GM23338 (cell line): ENCODE measurements at places on chromosomes 7 and 10. TPM values are rescaled to one million over a fixed set of nuclear protein-coding genes. Genes with fewer than 3 reads are reported as not detected.

DNA sequence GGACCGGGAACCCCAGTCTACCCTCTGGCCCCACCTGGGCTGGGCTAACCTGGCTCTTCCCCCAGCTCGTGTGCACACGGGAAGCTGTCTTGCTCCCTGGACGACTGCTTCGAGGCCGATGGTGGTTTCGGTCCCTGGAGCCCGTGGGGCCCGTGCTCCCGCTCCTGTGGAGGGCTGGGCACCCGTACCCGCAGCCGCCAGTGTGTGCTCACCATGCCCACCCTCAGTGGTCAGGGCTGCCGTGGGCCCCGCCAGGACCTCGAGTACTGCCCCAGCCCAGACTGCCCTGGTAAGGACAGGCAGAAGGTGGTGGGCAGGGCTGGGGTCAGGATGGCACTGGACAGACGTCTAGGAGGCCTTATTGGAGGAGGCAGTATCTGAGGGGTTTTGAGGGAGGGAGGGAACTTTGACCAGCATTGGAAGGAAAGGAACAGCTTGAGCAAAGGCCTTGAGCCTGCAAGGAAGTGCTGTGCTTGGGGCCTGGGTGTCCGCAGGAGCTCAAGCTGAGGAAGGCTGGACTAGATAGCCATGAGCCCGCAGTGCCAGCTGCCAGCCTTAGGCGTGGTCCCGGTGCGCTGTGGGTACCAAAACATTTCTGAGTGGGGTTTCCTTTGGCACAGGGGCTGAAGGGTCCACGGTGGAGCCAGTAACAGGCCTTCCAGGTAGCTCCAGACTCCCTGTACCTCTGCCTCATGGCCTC lies 20.2 kb upstream of the ZNF862 start:
- DNase-seq, result no peak

DNA sequence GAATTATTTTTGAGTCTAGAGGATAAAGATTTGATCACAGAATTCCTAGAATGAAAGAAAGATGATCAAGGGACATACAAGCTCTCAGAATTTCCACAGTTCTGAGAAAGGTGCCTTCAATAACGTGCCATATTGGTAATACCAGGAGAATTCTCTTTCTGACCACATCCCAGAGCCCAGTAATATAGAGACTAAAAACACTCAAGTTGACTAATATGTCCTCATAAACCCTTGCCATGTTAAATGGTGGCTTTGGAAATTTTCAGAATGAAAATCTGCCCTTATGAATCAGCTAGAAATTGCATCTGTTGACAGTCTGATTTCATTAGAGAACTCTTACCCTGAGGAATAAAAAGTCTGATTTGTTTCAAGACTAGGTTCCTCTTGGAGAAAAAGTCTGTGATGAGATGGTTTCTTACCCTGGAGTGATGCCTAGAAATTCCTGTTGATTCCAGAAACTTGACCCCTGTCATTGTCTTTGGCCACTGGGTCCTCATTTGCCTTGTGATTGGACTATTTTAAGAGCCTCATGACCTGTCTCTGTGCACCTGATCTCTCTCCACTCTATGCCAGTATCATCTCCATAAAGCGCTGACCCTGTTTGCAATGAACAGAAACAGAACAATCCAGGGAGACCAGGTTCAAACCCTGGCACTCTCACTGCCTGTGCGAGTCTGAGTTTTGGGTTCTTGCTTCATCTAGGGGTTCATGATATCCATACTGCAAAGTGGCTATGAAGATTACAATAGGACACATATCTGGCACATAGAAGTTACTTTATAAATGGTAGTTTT lies 3.3 kb downstream of the IL2RA start:
- no peak for DNase-seq

DNA sequence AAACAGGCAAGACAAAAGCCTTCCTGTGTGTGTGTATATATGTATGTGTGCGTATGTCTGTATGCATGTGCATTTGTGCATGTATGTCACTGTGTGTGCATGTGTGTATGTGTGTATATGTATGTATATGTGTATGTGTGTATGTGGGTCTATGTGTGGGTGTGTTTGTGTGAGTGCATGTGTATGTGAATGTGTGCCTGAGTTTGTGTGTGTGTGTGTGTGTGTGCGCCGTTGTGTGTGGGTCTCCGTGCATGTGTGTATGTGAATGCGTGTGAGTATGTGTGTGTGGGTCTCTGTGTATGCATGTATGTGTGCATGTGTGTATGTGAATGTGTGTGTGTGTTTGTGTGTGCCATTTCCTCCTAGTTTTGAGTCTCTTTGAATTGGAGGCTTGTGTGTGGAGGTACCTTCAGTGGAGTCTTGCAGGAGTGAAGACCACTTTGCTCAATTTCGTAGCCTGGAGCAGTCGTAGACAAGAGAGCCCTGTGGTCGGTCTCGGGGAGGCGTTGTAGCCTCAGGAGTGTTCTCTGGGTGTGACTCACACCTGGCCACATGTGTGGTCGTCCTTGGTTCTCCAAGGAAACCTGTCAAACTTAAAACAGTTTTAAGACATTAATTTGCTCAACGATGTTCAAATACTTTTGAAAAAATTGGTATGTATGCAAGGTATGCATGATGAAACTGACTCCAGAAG lies 28.1 kb downstream of the INPP5A start:
- DNase-seq, result no peak

- no peak for DNase-seq
Observed at GRCh38 chr10:76769582-76769981, 868.0 kb downstream of the KCNMA1 start.

UNC5B gene
- 25.2 and 31.2 TPM in 2 replicates for total RNA-seq

DNA sequence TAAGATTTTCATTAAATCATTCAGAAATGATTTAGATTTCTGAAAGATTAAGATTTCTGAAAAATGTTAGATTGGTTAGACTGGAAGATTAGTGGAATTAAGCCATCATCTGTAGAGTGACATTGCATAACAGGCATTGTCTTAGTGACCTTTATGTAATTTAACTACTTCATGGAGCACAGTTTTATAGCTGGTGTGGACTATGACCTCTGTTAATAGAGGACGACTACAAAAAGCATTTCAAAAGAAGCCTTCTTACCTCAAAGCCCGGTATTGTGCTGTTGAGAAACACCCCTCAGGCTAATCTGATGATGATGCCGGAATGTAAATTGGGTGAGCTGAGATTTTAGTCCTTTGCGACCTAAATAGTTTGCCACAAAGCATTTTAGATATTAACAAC lies 55.6 kb downstream of the GALNT11 start:
- DNase-seq, result no peak

- no peak for DNase-seq
Observed at GRCh38 chr10:47192273-47192672, 107.7 kb upstream of the GDF10 start.

DNA sequence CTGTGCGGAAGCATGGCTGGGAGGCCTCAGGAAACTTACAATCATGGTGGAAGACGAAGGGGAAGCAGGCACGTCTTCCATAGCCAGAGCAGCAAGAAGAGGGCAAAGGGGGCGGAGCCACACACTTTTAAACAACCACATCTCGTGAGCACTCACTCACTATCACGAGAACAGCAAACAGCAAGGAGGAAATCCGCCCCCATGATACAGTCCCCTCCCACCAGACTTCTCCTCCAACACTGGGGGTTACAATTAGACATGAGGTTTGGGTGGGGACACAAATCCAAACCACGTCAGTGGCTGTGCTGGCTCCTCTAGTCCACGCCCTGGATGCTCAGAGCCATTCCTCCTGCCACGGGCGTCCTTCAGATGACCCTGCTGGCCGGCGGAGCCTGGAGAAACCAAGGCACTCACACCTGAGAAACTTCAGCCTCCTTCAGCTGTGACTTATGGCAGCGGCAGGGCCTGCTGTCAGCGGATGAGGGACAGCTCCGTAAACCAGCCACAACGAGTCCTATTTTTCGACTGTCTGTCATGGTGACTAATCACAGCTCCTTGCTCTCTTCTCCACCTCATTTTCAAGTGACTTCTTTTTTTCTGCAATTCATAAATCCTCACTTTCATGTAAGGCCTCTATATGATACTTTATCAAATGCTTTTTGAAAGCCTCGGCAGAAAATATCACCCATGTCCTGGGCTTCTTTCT lies 167.9 kb upstream of the PFKP start:
- DNase-seq, result no peak

DNA sequence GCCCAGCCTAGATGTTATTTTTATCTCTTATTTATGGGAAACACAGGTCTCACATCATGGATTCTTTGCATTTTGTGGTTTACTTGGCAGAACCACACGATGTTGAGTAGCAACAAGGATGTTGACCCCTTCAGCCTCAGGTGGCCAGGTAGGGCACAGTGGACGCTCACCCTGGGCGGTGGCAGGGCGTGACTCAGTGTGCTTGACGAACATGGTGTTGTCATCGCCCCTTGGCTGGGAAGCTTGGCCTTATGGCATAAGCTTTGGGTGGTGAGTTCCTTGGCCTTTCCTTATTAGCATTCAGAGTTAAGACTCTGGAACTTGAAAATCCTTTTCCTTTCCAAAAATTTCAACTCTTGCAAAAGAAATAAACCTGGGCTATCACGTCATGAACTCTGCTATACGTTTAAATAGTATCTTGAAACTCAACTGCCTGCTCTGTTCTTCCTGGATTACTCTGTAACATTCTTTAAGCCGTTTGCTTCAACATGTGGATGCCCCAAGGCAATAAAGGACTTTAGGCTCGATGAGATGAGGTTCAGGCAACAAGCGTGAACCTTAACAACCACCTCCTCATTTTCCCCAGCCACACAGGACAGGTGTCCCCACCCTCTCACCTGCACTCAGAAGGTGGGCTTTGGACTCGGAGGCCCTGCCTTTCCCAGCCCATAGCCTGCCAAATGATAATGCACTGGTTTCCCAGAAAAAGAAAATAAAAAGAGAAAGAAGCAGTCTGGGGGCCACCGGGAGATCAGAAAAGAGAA lies 22.5 kb upstream of the ECHDC3 start:
- no peak for DNase-seq

DNA sequence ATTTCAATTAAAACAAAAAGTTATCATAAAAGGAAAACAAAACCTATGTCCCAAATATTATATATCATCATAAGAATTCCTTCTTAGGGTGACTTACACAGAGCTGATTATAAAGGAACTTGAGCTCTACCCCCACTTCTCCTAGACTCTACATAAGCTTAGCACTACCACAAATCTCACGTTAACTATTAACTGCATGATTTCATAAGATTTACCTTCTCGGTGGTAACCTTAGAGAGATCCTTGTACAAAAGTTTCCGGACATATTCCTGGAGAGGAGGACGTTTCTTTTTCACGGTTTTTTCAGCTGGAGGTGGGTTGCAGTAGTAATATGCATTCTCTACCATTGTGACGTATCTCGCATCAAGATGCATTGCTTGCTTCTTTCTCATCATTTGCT lies 83.7 kb downstream of the UPF2 start:
- no peak for DNase-seq

DNA sequence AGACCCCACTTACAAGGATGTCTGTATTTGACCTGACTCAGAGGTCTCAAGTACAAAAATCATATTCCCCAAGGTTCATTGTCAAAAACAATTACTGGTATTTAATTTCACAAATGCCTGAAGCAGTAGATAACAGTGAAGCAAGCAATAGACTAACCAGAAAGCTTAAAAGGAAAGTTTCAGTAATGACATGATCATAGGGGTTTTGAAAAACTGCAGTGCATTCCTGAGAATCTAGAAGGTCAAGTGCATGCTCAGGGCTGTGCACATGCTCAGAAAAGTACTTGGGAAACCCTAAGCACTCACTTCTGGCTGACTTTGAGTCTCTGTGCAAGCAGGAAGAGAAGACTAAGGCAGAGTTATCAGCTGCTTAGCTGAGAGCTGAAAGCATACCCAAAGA lies 27.1 kb downstream of the RASGEF1A start:
- DNase-seq, result no peak

DNA sequence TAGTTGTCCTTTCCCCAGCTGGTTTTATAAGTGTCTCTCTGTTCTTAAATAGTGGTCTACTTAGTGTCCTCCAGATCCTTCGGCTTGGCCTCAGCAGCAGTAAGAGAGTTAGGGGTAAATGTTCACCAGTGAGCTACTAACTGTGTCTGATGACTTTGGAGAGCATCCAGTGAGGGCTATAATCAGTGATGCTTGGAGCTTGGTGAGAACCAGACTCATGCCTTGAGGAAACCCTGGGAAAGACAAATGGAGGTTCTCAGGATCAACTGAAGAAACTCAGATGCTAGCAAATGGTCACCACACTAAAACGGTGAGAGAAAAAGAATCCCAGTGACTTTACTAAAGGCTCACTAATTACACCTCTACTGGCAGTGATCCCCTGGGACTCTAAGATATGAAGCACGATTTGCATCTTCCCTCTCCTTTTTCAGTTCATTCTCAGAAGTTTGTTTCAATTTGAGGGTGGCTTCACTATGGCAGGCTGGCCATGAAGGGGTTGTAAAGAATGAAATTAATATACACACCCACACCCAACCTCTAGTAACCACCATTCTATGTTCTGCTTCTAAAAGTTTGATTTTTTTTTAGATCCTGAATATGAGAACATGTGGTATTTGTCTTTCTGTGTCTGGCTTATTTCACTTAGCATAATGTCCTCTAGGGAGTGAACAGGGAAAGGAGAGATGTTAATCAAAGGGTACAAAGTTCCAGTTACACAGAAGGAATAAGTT lies 177.9 kb downstream of the PDE1C start:
- DNase-seq, result no peak

DNA sequence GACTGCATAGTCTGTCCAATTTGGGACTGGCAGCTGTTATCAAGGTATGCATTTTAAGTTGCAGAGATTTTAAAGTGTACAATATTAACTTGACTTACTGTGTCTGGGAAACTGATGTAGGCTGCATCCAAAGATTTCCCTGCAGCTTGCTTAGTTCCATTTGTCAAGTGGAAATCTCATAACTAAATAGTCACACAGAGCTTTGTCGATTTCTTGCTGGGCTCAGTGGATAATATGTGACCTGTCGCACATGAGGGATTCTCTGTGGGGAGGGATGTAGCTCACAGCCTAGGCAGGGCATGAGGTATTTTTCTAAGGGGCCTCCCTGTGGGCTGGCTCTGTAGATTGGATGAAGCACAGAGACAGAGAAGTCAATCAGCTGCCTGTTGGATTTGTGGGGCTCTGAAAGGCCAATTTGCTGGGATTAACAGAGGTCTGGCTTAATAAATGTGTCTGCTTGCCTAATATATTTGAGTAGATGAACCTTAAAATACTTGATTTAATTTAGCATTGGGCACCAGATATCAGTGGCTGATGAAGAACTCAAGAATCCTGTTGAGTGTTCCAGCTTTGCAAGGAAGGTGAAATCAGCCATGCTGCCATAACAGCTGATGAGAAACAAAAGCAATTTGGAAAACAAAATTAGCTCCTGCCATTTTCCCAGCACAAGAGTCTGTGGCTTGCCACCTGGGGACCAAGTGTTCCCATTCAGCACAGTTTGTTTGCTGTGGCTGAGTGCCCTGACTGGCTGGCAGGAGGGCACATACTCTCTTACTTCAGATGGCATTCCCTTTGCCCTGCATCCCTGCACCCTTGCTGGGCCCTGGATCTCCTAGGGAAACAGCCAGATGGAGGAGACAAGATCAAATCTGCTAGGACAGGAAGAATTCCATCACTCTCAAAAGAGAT lies 598.5 kb downstream of the SORCS3 start:
- DNase-seq, result no peak
